ENCODE measurements at places on chromosomes 4 and X.

DNA sequence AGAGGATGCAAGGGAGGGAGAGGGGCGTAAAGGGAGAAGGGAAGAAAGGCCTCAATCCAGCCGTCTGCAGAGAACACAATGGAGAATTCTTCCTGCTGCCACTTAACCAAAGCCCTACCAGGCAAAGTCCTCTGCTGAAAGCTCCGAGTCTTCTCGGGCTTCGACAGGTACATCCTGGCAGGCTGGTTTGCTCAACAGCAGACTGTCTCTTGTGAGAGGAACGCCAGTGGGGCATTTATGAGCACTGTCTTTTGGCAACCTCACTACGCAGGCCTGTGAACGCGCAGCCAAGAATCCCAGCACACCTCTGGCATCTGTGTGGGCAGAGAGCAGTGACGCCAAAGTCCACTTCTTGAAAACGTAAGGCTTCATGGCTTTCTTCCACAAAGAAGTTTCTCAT, 207.5 kb upstream of the FAM9B start:
- no peak for DNase-seq

- no peak for DNase-seq
Measured at GRCh38 chrX:28590396-28590795, 3.1 kb downstream of the IL1RAPL1 start.

- DNase-seq = no peak
Measured at GRCh38 chr4:176611951-176612350, 180.8 kb downstream of the VEGFC start.

DNA sequence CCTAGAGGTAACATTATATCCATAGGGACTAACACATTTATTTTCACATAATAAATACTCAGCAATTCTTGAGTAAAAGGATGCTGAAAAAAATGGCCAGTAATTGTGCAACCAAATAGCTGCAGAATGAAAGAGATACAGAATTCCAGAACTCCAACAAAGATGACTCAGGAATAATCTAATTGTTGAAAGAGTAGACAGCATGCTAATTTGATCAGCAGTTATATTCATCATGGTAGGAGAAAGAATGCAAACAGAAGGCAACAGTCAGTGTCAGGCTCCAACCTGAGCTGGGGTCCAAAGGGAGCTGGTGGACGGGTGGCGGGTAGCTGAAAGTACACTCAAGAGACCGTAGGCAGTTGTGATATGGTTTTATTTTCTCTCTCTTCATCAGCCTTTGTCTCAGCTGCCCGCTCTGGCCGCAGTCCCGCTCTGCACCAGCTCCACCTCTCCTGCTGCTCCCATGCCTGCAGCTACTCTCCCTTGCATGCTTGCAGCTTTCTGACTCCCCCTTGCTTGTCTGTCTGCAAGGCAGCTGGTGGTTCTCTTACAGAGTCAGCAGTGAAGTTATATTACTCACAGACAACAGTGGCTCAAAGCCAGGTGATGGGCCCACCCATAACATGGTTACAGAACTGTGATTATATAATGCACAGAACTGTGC, 1150.1 kb downstream of the STIM2 start:
- DNase-seq = no peak
